CD4-positive, alpha-beta T cell treated with Interleukin-6 at 100 ng/mL for 8 hours (primary cell): ENCODE measurements at places on chromosomes 2 and 18.

- peak; percentile 19 for DNase-seq
Observed at GRCh38 chr2:230715201-230715600, 2.6 kb downstream of the CAB39 start.

GRCh38 chr2:165305391-165306096, 66.3 kb downstream of the SCN2A start:
- DNase-seq = no peak

- DNase-seq = peak; percentile 15
Observed at GRCh38 chr2:206859330-206859739, 80.0 kb upstream of the CPO start.

GRCh38 chr2:215888680-215889079, 124.7 kb downstream of the MREG start:
- DNase-seq = no peak

DNA sequence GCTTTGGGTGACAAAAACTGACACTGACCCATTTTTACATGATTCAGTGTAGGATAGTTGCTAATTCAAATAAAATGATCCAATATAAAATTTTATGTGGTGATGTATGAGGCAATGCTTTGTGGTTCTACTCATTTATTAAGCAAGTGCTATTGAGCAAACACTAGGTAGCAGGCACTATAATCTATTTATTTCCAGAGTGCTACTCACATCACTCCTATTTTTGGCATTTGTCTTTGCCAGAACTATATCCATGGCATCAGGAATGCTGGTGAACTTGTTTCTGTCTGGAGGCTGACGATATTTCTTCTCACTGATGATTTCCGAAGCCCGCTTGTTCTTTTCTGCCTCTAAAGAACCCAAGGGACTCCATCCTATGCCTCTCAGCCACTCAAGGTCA, 84.3 kb downstream of the NEB start:
- no peak for DNase-seq

GRCh38 chr2:83112858-83113257, 1346.2 kb downstream of the SUCLG1 start:
- DNase-seq = no peak

- DNase-seq = no peak
Observed at GRCh38 chr18:22283116-22283395, 113.7 kb downstream of the GATA6 start.

GRCh38 chr2:235170536-235171521, 219.0 kb downstream of the SH3BP4 start:
- no peak for DNase-seq

DNA sequence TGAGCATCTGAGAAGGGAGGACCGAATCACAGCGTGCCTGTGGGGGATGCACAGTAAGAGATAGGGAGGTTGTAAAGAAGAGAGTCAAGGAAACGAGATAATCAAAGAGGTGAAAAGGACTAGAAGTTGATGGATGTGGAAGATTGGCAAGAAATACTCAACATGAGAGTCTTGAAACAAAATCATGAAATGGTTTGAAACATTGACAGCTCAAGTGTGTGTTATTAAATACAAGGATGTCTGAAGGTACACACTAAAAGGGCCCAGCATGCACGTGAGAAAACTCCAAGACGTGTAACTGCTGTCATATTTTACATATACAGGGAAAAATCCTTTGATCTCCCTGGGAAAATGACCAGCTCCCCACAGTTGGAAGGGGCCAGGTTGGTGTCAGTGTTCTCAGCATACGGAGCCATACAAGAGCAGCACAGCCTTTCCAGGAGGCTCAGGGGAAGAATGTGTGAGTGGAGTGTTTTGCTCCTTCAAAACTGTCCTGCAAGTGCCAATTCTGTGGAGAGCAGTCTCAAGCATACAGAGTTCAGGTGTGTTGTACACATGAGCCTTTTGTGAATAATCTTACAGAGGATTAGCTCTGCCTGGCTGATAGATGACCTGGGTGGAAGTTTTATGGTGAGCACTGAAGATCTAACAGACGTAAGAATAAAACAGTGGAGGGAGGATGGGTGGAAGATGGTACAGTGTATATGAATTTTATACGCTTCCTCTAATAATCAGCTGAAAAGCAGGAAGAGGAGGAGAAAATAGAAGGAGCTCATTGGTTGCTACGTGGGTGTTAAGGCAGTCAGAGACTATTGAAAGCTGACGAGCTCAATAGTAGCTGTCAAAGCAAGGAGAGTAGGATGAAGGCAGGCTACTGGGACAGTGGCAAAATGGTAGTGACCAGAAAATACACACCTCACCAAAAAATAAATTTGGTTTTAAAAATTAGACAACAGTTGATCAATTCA, 126.8 kb downstream of the ATP9B start:
- DNase-seq = no peak

- no peak for DNase-seq
Observed at GRCh38 chr2:219506153-219506801, 7.6 kb downstream of the GMPPA start.

- DNase-seq = no peak
Observed at GRCh38 chr2:25567406-25567805, 106.0 kb downstream of the DTNB start.

DNA sequence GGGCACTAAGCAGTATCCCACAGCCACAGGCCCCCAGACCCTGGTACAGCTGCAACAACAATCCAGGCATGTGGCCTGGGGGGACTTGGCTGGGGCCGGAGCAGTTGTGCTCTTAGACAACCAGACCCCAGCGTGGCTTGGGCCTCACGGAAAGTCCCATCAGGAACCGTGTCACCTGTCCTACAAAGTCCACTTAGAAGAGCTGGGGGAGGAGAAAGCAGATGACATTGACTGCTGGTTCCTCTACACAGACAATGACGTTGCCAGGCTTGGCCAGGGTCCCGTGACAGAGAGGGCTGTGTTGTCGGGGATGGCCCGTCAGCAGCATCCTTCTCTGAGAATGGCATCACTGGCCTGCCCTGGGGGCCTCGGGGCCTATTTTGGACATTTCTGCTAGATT, 124.5 kb downstream of the SEPTIN10 start:
- no peak for DNase-seq

GRCh38 chr2:223095207-223095606, 43.2 kb downstream of the KCNE4 start:
- DNase-seq = no peak

DNA sequence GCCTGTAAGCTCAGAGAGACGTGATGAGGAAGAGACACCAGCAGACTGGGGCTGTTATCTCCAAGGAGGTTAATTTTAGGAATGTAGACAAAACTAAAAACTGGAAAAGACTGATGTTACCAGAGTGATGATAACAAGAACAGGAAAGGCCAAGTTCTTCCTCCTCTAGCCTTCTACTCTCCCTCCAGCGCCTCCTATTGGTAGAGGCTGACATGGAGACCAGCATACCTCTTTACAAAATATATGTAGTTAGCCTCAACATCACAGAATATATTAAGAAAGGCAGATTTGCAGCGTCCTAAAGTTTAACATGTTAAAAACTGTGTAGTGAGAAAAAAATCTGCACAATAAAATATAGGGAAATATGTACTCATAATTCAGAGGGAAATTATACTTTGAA, 66.0 kb downstream of the TCF4 start:
- no peak for DNase-seq

GRCh38 chr18:62796216-62796621, 80.9 kb downstream of the PHLPP1 start:
- DNase-seq = no peak

DNA sequence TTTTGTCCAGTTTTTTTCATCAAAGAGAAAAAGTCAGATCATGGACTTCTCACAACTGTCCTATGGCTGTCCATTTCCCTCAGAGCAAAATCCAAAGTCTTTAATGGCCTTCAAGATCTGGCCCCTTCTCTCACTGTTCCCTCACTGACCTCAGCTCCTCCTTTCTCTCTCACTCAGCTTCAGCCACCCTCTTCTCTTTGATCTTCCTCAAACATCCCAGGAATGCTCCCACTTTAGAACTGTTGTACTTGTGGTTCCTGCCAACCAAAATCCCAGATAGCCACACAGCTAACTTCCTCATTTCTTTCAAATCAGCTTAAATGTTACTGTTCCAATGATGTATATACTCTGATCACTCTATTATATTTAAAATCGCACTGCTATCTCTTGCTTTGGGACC, 82.9 kb downstream of the NUP35 start:
- DNase-seq = no peak

DNA sequence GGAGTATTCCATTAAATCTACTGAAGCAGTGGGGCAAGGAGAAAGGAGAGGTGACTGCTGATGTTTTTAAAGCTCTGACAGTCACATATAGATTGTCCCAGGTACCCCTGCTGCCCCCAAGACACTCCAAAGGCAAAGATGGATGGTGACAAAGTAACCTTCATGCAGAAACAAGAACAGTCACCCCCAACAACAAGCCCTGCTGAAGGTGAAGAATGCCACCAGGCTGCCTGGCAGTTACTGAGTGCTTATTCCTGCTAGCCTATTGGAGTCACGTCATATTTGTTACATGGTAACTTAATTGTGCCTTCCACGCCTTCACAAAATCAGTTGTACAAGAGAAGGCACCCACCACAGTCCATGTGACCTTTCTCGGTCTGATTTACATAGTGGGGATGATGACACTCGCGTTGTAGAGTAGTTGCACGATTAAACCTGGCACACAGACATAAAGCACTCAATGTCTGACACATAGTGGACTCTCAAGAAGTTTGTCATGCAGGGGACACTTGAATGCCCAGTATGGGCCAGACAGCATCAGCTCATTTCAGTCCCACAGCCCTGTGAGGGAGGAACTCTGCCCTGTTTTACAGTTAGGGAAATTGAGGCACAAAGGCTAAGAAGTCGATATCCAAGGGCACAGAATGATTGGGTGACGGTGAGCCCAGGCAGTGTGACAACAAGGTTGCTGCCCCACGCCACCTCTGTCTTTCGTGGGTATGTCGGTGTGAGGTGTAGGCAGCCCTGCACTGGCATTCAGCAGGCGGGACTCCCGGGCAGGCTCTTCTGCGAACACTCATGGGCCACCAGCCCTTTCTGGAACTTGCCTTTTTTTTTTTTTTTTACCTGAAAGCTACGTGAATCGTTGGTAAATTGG, 62.7 kb downstream of the ZCCHC2 start:
- DNase-seq = no peak

DNA sequence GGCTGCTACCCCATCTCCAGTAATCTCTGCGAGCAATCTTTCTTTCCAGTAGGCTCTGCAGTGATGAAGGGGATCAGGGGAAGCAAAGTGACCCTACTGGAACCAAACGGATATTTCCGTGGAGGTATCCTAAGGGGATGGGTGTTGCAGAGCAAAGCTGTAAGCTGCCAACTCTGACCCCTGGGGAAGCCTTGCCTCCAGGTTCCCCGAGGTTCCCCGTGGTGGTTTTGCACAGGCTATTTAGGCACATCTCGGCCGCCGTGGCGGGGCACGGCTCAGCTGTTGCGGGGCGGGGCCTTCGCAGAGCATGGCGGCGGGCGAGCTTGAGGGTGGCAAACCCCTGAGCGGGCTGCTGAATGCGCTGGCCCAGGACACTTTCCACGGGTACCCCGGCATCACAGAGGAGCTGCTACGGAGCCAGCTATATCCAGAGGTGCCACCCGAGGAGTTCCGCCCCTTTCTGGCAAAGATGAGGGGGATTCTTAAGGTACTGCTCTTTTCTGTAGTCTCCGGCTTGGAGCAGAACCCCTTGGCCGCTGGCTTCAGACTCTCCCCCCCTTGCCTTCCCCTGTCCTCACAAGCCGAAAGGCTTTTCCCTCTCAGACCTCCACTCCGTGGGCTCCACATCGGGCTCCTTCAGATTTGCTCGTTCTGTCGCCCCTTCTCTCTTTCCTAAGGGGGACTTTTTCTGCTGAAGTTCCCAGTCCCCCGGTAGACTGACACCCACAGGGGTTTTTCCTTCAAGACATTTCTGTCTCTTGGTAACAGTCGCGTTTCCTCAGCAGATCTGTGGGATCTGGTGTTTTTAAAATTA, at the start of gene COMMD1:
Gene COMMD1 (plus strand): TSS at position 303 of the 814 bp plus-strand sequence. CDS start 5 bp downstream, at position 308.
- peak; percentile 78 for DNase-seq

GRCh38 chr2:105425936-105426625, 27.2 kb upstream of the FHL2 start:
- no peak for DNase-seq

DNA sequence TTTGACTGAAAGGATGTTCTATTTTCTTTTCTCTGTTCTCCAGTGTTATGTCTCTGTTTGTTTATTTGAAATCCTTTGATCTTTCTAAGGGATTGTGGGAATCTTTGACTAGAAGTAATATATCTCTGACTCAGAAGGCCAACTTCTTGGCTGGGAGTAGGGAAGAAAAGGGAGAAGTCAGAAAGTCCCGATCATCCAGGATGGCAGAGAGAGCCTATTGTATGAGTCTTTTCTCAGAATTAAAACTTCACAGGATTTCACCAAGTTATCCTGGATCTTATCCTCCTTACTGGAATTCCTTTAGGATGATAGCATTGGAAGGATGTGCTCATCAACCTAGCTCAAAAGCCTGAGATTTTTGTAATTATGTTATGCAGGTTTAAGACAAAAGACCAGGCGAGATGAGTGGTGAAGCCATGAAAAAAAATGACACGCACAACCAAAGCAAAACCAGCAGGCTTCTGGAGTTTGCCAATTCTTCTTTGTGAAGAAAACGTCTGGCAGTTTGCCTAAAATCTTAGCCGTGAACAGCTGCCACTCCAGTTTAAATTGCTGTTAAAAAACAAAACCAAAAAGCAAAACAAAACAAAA, 383.6 kb upstream of the SMIM21 start:
- no peak for DNase-seq

DNA sequence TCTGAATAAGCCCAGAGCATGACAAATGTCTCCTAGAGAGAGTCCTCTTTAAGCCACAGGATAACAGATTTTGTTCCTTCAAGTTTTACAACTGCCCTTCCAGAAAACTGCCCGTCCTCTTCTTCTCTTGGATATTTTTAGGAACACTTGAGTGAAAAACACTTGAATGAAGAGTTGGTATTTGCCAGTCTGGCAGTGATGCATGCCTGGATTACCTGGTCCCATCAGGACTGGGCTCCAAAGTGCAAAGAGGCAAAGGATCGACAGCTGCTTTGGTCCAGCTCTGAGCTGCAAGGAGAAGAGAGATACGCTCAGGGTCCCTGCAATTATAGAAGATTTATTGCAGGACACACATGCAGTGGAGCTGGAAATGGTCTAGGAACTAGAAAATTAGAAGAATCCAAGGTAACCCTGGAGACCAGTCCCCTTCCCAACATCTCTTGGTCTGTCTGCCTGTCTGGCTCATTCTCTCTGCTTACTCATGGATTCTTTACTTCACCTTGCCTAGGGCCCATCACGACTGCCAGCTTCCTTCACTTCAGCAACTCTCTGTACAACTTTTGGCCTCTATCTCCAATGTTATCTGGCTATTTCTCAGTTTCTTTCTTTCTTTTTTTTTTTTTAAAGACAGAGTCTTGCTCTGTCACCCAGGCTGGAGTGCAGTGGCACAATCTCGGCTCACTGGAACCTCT, 112.1 kb upstream of the SIX2 start:
- DNase-seq = no peak

GRCh38 chr18:74457043-74457724, at the start of gene DIPK1C:
DIPK1C (minus strand) TSS chr18:74457308; CDS start chr18:74457259, 49 bp downstream.
- no peak for DNase-seq
